ENCODE measurements at places on chromosomes 3 and 15.

DNA sequence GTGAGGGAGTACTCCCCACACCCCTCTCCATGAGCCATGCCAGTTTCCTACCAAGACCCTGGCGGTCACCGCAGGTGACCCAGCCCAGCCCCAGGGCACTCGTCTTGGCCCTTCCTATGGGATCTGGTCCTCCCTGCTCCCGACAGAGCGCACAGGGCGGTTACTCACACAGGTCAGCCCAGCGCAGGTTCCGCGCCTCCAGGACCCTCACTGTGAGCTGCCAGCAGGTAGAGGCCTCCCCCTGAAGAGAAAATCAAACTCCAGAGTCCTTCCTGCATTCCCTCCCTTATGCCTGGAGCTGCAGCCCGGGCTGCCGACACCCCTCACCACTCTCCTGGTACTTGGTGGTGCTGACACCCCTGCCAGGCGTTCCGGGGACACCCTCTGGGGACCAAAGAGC is 6.9 kb downstream of the PLA2G4D start:
- DNase-seq = no peak

DNA sequence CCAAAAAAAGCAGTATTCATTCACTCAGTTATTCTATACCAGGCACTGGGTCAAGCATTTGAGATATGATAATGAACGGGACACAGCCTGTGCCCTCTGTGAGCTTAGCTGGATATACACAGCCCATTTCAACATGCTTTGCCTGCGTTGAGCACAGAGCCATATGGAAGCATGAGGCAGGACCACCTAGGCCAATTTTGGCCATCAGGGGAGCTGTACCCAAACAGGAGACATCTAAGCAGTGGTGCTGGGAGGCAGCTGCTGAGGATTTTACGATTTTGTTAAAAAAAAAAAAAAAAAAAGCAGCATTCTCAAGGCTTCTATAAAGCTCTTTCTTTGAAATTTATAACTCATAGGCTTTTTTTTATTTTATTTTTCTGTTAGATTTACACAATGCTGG is 87.2 kb upstream of the SLC2A2 start:
- DNase-seq = peak; percentile 17

DNA sequence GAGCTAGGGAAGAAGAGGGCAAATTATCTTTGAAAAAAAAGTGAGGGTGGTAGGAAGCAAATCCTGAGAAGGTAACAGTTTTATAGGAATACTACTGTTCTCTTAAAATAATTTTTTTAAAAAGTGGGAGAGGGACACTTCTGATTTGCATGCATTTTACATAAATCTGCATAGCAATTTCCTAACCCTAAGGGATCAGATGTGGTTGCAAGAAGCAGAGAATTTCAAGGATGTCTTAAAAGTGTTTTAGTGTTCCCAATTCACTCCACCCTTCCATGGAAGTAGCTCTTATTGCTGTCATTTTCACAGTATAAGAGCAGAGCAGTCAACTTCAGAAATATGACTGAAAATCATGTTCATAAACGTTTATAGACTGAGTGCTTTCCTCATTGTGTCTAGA is 27.8 kb upstream of the RIOX2 start:
- DNase-seq = no peak

GRCh38 chr3:156782319-156782718 is 43.8 kb upstream of the LEKR1 start:
- no peak for DNase-seq

GRCh38 chr3:58082047-58082446 is 73.8 kb downstream of the FLNB start:
- DNase-seq = peak; percentile 48

GRCh38 chr3:107198581-107199181 is 178.6 kb upstream of the CCDC54 start:
- no peak for DNase-seq

DNA sequence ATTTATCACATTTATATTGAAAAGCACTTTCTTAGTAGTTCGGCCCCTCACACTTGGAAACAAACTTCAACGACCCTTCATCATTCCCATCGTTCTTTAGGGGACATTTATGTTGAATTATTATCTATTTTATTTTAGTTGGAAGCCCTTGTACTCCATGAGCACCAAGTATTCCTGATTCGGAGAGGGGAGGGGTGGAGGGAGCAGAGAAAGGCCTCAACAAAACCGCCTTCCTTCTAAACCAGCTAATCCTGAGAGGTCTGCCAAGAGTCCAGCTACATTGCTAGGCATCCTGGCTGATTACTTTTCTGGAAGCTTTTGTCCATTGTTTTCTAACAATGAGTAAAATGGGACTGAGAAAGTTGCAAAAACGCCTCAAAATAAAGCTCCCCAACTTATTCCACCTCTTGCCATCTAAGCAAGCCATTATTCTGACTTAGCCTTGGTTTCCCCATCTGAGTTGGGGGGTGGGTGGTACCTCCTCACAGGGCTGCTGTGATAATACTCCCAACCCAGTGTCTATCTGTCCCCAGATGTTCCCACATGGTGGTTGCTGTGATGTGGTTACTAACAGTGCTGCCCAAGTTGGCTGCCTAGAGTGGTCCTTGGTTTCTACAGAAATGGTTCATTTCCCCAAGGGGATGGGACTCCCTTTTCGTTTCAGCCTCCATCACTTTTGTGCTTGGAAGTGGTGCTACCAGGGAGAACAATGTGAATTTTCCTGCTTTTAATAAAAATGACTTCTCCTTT is 1.2 kb upstream of the TMEM158 start:
- peak; percentile 59 for DNase-seq

GRCh38 chr15:52109559-52110451 is 2.8 kb downstream of the BCL2L10 start:
- no peak for DNase-seq

DNA sequence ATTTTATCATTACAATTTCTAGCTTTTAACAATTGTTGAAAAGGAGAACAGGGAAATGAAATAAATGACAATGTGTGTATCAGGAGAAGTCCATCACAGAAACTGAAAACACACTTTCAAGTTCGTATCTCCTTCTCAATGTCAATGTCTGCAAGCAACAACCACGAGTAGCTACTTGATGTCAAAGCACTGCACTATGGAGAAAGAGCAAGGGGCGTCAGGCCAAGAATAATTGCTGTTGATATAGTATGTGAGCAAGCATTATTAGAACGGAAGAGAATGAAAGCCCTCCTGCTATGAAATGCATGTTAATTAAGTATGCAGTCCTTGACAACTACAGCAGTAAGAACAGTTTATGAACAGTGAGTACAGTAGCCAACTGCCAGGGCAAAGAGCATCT is 1250.1 kb downstream of the ZPLD1 start:
- DNase-seq = no peak

DNA sequence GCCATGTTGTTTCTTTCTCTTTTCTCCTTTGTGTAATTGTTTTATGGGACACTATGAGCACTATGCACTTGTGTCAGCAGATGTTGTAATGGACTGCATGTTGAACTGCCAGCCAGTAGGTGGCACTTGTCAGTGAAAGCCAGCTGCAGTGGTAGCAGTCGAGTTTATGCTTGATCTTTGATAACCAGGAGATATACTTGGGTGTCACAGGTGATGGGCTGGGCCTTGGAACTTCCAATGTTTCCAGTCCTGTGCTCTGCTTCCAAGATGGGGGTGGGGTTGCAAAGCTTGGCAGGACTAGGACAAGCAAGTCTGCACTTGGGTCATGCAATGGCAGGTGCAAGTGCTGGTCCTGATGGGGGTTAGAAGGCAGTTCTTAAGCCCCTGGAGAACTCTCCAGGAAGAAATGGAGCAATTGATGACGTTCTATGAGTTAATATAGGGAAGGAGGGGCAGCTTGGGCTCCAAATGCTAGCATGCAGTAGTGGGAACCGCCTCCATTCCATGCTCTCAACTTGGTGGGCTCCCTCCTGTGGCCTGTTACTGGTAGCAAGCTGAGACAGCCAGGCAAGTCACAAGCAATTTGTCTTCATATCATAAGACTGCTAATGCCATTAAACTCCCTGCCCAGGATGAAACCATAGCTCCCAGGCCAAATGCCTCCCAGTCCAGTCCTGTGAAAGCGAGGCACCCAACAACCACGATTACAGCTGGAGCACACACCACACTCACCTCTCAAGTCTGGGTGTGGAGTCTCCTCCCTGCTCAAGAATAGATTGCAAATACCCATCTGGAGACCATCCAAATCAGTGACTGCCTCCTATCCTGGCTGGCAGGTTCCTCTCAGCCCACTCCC is 287.2 kb downstream of the CGGBP1 start:
- peak; percentile 76 for DNase-seq

- DNase-seq = no peak
These were observed 4.7 kb upstream of the TBC1D2B start for GRCh38 chr15:78082106-78082742.

DNA sequence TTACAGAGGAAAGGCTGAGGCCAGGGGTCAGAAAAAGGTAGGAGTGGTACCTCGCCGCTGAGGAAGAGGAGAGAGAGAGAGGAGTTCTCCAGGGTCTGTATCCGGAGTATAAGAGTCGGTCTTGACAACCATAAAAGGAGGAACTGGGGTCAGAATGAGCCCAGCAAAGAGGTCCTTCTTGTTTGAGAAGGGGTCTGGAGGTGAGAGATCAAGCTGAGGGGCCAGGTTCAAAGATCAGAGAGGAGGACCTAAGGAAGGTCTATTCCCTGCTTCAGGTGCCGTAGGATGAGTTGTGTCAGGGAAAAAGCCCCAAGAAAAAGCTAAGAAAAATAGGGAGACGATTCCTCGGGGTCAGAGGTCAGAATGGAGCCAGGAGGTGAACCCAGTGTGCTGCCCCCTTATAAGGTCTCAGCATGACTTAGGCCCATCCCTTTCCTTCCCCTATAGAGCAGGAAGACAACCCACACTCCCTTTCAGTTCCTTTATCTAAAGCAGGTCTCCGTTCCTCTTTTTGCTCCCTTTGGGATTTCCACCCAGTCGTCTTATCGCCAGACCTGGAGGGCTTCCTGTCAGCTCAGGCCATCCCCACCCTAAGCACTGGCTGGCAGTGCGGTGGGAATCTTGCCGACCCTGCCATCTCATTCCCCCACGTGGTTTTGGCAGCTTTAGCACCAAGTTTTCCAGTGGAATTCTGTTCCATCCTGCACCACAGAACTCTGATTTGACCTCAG is 651 bp downstream of the MTMR14 start:
- DNase-seq = peak; percentile 48

- DNase-seq = no peak
These were observed 1046.3 kb downstream of the ROBO2 start for GRCh38 chr3:78086150-78086549.

- DNase-seq = peak; percentile 7
These were observed 94.0 kb downstream of the GTPBP8 start for GRCh38 chr3:113084777-113085176.

GRCh38 chr3:49869525-49870126 is at the start of gene CAMKV:
Gene CAMKV (minus strand): TSS chr3:49869906. CDS start chr3:49862388, 7,518 bp downstream.
- DNase-seq = peak; percentile 21

DNA sequence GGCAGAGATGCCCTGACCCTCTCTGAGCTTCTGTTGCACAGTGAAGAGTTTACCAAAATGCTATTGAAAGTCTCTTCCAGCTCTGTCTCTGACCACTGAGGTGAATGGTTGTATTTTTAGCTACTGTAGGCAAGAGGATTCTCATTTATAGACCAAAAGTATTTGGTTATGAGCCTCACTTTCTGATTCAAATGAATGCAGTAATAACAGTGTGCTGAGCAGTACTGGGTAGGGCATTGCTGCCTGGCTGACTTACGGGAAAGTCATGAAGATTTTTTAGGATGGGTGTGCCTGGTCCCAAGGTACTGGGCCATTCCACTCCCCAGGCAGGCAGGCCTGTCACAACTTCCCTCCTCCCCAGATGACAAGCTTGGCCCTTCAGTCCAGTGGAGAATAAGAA is 15.5 kb downstream of the PLA1A start:
- no peak for DNase-seq

GRCh38 chr15:74789171-74789631 is 7.3 kb downstream of the CSK start:
- peak; percentile 48 for DNase-seq

GRCh38 chr3:123378409-123378915 is 70.4 kb downstream of the ADCY5 start:
- no peak for DNase-seq

Data from hematopoietic multipotent progenitor cell treated with erythropoietin and hydrocortisone succinate and interleukin-3 and kit ligand, for 6 days (in vitro differentiated cells).